NCI-H1105 (cell line): ENCODE measurements at places on chromosomes 5 and 9.

DNA sequence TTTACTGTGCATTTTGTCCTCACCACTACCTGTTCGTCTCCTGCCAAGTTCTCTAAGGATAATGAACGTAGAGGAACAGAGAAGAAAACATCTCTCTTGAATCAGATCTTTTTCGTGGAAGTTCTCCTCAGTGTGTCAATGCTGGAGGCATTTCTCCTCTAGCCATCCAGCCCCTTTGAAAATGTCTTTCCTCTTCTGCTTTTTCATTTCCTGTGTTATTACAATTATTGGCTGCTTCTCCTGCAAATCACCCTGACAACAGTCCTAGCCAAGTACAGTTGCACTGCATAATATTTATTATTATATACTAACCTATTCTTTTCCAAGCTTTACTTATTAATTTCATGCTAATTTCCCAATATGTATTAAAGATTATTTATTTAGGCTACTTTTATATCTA lies 61.8 kb upstream of the TRPM3 start:
- DNase-seq: no peak

GRCh38 chr9:122498883-122499288 lies 11.7 kb upstream of the OR1J2 start:
- no peak for DNase-seq

GRCh38 chr5:25150819-25151218 lies 506.0 kb upstream of the CDH10 start:
- DNase-seq: no peak

DNA sequence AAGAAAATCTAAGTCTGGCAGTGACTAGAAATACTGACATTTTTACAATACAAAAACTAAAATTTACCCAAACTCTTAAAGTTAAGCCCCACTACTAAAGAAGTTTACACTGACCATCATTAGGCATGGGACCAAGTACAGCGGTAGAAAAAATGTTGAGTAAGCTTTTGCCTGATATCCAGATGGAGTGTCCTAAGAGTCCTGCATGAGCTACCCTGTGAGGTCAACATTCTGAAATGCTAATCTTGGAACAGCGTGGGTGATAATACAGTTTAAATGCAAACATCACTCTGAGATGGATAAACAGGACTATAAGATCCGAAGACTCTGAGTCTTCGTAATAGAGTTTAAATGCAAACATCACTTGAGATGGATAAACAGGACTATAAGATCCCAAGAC lies 189.7 kb downstream of the DCP2 start:
- no peak for DNase-seq

DNA sequence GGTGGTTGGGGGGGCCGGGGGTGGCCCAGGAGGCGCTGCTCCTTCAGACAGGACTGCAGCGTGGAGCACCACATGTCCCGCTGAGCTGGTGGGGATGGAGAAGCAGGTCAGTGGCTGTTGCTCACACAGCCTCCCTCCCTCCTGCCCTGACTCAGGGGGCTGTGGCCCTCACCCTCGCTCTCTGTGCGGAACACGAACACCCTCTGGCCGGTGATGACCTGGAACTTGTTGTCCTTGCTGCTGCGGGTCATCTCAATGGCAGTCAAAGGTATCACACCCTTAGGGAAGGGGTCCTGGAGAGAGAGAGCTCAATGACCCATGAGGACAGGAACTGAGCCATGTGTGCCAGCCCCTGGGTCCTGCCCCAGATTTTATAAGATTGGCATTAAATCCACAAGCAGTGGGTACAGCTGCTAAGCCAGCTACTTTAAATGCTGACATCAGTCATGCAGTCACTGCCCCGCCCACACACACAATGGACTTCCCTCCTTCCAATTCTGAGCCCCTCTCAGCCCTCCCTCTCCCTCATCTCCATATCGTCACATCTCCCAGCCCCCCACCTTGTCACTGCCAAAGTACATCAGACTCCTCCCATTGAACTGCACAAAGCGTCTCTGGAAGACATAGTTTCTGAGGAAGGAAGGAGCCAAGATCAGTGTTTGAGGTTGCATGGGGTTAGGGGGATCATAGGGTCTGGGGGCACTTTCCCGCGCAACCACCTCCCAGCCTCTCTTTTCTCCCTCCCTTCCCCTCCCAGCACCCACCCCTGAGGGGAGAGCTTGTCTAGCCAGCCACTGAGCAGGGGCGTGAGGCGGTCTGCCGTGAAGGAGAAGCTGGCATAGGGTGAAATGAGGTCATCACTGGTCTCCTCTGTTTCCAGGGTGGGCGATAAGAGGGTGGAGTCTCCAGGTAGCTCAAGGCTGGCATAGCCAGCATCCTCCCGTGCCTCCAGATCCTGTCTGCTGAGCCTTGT lies 8.9 kb downstream of the ARAP3 start:
- DNase-seq: no peak

- no peak for DNase-seq
Observed at GRCh38 chr9:121577166-121577565, 74.3 kb upstream of the DAB2IP start.

GRCh38 chr9:127949827-127950512 lies 12.3 kb upstream of the DPM2 start:
- DNase-seq: no peak

- DNase-seq: peak; percentile 14
Observed at GRCh38 chr5:12292610-12293204, 388.5 kb upstream of the CTNND2 start.

DNA sequence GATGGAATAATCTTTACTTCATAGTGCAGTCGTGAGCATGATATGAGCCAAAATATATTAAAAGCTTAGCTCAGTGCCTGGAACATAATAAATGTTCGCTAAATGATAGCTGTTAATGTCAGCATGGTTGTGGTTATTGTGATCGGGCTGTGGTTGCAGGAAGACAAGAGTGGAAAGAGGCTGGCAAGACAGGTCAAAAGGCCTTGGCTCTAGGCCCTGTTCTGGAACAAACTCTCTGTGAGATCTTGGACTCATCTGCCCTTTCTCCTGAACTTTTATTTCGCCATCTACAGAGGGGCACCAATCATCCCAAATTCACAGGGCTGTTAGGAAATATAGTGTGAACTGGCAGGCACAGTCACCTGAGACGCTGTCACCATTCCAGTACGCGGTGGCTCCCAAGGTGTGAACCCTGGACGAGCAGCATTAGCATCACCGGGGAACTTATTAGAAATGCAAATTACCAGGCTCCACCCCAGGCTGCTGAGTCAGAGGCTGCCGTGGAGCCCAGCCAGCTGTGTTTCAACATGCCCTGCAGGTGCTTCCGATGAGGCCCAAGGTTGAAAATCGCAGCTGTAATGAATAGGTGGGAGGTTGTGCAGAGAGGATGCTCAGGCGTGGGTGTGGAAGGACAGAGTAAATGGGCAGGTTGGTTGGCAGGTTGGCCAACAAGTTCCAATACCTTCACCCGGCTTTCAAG lies 50.2 kb upstream of the SAP30L start:
- peak; percentile 67 for DNase-seq

DNA sequence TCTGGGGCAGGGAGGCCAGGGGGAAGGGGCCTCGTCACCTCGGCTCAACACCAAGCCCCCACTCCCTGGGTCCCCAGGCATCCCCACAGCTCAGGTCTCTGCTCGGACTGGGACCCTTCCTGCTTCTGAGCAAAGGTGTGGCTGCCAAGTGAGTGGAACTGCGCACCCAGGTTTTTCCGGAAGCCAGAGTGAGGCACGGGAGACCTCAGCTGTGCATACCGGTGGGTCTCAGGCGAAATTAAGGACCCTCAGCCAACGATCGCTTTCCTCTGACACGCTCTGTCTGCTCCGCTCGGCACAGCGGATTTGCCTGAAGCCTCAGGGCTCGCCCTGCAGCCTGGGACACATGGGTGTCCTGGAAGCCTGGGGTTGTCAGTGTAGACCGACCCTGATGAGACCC lies 41.0 kb upstream of the IRX4 start:
- DNase-seq: no peak
